ENCODE measurements at places on chromosomes 7 and 10.

DNA sequence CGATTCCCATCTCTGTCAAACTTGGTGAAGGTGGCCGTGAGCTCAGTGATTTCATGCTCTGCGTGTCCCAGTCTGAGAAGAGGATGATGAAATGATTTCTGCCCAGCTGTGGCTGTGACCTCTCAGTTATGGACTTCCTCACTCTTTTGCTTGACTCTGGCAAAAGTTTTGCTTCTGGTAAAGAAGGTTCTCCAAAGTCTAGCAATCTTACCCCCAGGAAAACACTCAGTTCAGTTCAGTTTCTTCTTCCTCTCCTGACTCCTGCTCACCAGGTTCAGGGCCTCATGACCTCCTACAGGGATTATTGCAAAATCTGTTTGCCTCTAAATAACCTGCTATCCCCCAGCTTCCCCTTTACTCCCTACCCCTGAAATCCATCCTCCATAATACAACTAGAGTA, 4.9 kb upstream of the BLOC1S2 start:
- no peak for DNase-seq

DNA sequence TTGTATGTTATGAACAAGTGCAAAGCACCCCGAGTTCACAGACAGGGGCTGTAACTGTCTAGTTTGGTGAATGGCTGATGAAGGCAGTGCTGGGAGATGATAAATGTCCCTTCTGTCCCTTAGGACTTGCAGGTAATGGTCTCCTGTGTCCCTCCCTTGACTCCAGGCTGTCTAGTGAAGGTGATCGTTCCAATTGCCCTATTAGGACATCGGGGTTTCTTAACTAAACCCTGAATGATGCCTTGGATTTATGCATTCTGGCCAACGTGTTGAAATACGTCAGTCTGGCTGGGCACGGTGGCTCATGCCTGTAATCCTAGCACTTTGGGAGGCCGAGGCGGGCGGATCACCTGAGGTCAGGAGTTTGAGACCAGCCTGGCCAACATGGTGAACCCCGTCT, 69.4 kb downstream of the PFKFB3 start:
- DNase-seq: no peak

- no peak for DNase-seq
These were observed 14.4 kb upstream of the SEMA3A start for GRCh38 chr7:84209006-84209405.

GRCh38 chr10:84256510-84257342, 11.9 kb downstream of the RGR start:
- peak; percentile 75 for DNase-seq

DNA sequence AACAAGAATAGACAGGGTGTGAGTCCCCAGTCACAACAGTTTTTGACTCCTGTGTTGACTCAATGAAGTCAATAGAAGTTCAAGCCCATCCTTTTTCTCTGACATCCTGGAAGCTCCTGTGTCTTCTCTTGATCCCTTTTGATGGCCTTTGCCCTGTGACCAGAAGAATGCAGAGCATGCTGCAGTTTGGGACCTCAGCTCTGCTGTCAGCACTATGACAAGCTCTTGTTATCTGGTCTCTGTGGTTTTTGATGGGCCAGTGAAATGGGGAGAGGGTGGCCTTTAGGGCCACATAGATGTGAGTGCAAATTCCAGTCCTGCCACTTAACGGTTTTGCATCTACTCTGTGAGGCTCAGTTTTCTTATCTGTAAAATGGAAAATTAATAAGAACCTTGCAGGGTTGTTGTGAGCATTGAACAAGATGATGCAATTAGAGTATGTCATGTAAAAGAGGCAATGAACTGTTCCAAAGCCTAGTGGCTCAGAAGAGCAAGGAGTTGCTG, 102.4 kb upstream of the IKZF1 start:
- no peak for DNase-seq

DNA sequence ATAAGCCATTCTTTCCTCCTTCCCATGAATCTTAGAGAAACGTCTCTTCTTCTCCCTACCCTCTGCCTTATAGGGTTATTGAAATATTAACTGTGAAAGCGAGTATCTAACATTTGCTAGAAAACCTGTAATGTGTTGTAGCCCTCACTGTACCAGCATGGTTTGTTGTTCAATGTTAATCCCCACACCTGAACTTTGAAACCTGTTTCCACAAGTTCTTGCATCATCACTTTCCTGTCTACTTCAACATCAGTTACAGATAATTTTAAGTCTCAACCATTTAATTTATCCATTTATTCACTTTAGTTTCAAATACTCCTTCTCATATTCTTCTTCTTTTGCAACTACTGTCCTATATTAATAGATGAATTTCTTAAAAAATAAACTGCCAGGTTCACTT, 148.2 kb downstream of the ETV1 start:
- no peak for DNase-seq

DNA sequence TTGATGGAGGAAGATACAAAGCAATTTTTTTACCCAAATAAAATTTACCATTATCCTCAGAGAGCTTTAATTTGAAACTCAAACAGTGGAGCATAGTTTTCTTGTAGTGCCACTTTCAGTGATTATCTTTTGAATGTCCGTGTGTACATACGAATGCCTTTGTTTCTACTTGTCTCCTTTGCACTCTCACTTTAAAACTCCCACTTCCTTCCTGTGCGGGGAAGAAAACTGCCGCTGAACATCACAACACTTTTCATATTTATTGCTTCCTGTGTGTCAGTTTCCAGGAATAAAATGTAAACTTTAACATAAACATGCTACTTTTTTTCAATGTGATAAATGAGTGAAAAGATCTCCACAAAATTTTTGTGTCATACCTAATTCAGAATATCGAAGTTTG, 102.4 kb downstream of the SEMA3A start:
- no peak for DNase-seq

DNA sequence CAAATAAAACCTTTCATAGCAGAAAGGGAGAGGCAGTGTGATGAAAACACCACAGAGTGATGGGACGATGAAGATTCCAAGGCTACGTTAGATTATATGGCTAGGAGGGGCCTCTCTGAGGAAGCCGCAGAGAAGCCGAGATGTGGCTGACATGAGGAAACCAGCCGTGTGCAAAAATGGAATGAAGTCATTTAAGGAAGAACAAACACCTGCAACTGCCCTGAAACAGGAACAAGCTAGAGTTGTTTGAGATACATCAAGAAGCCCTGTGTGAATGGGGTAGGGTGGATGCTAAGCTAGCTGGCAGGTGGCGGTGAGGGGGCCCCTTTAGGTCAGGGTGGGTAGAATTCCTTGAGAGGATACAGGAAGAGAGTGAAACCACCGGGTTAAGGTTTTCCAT, 129.5 kb downstream of the KLF6 start:
- DNase-seq: peak; percentile 51

GRCh38 chr7:50369143-50370026, 64.9 kb downstream of the IKZF1 start:
- DNase-seq: peak; percentile 91

DNA sequence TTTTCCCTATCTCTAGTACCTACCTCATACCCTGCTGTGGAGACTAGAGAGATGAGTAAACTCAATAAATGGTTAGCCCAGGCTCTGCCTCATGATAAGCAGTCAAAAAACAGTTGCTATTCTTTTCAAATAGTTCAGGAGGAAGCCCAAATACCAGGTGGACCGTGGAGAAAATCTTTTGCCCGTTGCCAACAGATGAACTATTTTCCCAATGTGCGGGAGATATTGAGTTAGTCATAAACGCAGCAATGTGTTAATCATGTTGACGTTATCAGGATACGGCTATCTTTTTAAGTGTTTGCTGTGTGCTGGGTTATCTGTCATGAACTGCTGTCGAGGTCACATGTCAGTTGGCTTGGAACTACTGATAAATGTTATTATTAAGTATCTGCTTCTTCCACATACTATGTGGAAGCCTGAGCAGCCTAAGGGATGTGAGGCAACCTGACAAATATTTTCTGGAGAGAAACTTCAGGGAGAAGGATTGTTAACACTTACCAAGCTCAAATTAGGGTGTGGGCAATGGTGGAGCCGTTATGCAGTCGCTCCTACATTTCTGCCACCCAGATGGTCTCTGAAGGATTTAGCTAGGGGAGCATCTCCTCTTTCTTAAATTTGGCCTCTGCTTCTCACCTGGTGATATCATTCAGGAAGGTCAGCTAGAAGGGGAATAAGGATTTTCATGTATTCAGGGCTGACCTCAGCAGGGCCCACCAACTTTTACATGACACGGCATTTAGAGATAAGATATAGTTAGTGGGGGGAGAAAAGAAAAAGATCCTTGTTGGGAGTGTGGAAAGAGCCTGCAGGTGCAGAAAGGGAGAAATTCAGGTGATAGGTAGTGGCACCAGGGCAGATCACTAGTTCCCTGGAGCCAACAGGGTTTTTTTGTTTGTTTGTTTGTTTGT, 33.5 kb upstream of the SLC26A3 start:
- DNase-seq: no peak

DNA sequence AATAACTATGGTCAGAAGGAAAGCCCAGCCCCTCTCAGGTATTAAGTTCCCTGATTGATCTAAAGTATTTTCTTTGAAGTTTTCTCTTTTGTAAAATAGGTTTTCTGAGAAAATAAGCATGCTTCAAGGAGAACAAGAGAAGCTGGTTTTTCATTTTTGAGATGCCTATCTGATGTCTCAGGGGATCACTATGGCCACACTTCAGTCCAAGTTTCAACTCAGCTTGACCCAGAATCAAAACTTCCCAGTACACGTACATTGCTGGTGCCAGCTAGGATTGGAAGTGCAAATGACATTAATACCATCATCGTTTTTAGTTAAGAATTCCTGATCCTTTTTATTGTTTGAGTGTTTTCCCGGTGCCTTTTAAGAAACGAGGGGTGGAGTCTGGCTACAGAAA, 7.2 kb downstream of the ITIH5 start:
- DNase-seq: no peak

DNA sequence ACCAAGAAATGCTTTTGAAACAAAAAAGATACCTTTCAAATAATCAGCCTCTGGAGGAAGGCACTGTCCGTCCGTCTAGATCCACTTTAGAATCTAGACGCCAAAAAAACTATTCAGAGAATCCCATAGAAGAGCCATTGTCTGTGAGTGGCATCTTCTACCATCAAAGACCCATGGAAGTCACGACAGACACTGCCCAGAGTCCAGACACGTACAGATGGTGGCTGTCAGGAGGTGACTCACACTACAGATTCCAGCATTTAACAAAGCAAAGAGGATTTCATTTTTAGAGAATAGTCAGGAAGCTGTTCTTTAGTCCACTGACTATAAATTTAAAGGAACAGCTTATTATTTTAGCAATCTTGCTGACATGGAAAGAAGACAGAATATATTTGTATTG, 11.7 kb downstream of the C1QL3 start:
- no peak for DNase-seq

DNA sequence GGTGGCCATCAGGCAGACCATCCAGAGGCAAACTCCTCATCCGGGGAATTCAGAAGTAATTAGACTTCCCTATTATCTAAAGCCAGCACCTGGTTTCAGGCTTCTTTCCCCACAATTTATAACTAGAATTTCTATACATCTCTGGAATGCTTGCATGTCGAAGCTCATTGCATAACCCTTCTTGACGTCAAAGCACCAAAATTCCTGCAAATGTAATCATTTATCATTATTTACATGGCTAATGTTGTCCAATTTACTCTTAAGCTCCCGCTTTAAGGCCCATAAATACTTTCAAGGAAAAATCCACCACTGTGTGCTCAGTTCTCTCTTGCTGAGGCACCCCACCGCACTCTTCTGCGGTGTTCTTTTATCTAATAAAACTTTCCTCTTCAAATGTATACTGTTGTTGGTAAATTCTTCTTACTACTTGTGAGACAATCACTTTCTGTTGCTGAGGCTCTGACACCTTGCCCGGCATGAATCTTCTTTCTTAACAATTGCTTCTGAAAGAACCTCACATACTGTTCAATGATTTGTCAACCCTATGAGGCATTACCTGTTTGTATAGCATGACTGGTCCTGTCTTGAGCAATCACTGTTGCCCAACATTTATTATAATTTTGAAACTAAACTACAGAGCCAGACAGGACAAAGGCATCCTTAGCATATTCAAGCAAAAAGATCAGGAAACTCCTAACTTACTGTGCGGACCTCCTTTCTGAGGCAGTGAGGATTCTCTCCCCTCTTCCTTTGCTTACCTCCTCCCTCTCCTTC, 17.4 kb upstream of the GPR141 start:
- DNase-seq: no peak

DNA sequence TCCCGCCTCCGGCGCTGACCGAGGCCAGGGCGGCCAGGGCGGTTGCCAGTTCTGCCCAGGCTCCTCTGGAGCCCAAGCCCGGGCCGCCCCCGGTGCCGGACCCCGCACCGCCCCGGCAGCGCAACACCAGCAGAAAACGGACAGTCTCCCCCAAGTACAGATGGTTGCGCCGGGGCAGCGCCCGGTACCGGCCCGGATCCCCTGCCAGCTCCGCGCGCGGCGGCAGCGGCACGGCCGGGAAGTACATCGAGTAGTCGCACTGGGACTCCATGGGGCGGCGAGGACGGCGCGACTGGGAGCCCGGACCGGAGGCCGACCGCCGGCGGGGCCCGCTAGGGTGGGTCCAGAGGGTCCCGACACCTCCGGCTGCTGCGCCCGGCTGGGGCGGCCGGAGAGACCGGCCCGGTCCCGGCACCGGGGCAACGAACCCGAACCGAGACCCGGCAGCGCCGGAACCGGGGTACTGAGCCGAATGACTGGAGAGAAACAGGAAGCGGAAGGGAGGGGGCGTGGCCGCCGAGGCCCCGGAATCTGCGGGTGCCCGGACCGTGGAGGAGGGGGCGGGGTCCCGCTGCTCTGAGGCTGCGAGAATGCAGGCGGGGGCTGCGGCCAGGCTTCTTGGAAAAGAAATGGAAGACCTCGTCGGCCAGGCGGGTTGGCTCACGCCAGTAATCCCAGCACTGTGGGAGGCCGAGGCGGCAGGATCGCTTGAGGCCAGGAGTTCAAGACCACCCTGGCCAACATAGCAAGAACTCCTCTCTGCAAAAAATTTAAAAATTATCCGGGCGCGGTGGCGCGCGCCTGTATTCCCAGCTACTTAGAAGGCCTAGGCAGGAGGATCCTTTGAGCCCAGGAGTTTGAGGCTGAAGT, at the start of gene TRAPPC14:
TSS of gene TRAPPC14 (minus strand) at position 495 of the 870 bp plus-strand sequence. CDS start at position 271, 224 bp downstream.
- DNase-seq: peak; percentile 93

DNA sequence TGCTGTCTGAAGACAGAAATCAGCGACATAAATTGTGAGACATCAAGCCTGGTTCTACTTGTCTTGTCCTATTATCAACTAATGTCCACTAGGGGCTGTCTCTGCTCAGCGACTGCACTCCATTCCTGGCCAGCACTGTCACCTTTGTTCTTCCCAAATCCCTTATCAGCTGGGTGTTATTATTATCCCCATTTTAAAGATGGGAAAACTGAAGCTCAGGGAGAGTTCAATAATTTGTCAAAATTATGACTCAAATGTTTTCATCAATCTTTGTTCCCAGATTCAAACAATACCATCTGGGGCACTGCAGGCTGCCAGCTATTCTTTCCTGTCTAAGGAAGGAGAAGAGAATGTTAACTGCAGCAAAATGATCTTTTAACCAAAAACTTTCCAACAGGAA, 431.6 kb upstream of the NFE2L3 start:
- peak; percentile 55 for DNase-seq

DNA sequence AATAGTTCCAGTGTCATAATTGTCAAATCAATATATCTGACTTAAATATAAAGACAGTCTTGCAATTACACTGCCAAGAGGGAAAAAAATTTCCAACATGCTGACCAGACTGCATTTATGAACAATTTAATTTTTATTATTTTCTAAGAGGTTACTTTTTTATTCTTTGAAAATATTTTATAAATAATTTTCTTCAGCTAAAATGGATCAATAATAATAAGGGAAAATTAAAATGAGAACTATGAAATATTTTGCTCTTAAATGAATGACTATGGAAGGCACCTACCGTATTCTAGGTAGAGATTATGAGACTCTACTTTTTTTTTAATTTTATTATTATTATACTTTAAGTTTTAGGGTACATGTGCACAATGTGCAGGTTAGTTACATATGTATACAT, 1032.5 kb upstream of the LRRN3 start:
- no peak for DNase-seq

- DNase-seq: no peak
These were observed 93.0 kb upstream of the IL6 start for GRCh38 chr7:22633954-22634474.
